ENCODE measurements at places on chromosomes 1 and 21.

GRCh38 chr1:206885341-206886060 lies 11.7 kb upstream of the IL24 start:
- DNase-seq, result no peak

- no peak for DNase-seq
Observed at GRCh38 chr1:158028969-158029368, 35.5 kb downstream of the KIRREL1 start.

- DNase-seq, result no peak
Observed at GRCh38 chr1:5150191-5150590, 495.8 kb downstream of the AJAP1 start.

GRCh38 chr1:29389533-29390041 lies 153.3 kb downstream of the PTPRU start:
- no peak for DNase-seq

GRCh38 chr1:50704126-50704525 lies 255.9 kb downstream of the FAF1 start:
- DNase-seq, result peak; percentile 36

GRCh38 chr1:63843884-63844283 lies 70.1 kb downstream of the ROR1 start:
- DNase-seq, result no peak

DNA sequence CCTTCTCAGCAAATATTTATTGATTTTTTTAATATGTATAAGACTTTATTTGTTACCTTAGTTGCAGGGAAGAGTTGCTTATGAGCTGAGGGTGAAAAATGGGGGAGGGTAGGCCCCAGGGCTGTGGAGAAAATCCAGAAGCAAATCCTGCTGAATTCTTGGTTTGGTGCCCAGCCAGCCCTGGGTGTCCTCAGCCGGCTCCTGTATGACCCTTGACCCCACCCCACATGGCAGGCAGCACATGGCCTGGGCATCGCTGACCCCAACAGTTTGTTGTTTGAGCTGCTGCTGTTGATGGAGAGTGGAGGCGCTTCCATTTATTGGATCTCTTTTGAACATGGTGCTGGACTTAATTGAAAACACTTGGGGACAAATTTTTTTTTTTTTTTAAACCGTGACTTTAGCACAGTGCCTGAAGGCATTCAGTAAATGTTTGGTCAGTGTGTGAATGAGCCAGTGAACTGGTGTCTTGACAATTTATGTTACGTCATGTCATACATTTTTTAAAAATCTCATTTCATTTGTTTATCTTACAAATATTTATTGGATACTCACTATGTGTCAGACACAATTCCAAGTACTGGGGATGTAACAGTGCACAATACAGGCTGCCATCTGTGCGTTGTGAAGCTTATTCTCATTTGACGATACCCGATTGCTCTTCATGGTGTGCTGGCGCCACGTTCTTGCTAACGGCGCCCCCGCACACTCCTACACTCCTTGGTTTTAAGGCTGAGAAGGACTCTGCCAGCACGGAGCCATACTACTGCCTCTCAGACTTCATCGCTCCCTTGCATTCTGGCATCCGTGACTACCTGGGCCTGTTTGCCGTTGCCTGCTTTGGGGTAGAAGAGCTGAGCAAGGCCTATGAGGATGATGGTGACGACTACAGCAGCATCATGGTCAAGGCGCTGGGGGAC lies 98.8 kb downstream of the MTR start:
- no peak for DNase-seq

DNA sequence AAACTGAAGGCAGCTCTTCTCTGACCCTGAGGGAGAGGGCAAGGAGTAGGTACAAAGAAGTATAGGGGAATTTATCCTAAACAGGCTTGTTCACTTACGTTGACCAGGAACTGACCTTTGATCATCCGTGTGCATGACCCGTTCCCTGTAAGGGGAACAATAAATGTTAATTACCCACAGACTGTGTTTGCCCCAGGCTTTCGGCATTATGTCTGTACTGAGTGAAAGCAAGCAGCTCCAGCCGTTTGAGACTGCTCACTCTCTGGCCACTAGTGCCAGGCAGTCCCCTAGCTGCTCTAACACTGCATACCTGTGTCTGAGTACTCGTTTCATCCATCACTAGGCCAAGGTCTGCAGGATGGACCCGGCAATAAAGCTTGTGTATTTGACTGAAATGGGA lies 1365.3 kb downstream of the NCAM2 start:
- no peak for DNase-seq

DNA sequence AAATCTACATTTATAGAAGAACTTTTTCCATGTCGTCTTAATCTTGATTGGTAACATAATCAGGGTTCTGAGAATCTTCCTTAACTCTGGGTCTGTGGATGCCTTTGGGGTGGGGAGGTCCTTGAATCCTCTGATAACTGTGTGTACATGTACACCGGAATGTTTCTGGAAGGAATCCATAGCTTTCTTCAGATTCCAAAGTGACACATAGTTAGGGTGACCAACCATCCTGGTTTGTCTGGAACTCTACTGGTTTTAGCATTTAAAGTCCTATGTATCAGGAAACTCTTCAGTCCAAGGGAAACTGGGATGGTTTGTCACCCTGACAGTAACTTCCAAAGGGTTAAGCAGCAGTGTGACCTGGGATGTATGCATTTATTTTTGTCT lies 16.8 kb downstream of the STRIP1 start:
- no peak for DNase-seq

- DNase-seq, result no peak
Observed at GRCh38 chr1:46671554-46671953, at the start of gene TEX38. TEX38 (plus strand) TSS chr1:46671854; CDS start chr1:46671935, 81 bp downstream.

GRCh38 chr1:26711777-26712176 lies 16.0 kb downstream of the ARID1A start:
- no peak for DNase-seq

All from Panc1 (cell line).